ENCODE measurements at places on chromosomes 2 and 18.

GRCh38 chr2:177882501-177882900, 190.1 kb downstream of the PDE11A start:
- DNase-seq: no peak

GRCh38 chr2:207530160-207531031, 634 bp downstream of the CREB1 start:
- DNase-seq: peak; percentile 6

- DNase-seq: no peak
These were observed 166.9 kb upstream of the OSR1 start for GRCh38 chr2:19525313-19525712.

DNA sequence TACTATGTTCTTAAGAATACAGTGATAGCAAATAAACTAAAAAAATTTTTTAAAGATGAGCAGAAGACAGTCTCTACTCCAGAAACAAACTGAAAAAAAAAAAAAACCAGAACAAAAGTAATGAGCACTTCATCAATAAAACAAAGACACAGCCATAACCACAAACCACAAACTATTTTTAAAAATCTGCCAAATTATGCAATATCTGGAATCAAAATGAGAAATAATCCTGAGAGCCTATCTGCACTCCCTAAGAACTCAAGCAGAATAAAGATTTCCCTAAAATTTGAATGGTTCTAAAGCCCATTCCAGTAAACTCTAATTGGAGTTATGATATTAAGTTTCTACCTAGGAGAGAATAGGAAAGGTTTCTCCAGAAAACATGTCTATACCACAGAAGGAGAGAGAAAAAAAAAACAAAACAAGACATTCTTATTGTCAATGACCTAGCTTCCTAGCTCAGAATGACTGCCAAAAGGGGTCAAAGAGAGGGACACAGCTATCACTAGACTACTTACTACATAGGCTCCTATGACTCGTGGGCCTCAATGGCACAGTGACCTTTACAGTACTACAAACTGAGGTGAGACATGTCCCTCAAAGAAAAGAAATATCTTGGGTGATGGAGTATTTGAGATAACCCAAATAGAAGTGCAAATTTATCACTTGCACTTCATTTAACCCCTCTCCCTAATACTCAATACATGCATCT, 262.8 kb downstream of the ZEB2 start:
- DNase-seq: no peak

GRCh38 chr2:170235860-170236679, 58.1 kb downstream of the MYO3B start:
- DNase-seq: peak; percentile 68

DNA sequence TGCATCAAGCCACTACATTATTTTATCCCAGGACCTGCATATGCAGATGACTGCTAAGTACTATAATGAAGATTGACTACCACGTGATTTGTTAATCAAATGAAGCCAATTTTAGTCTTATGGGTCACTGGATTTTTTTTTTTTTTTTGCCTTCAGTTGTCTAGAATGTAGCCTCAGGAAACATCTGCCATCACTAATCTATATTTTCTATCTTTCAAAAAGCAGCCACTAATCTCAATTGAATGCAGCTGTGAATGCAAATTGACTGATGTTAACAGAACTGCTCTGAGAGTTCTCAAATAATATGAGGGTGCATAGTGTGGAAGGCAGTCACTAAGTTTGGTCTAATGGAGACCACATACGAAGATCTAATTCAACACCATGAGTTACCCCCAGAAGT, 106.3 kb downstream of the ABCA12 start:
- DNase-seq: no peak

DNA sequence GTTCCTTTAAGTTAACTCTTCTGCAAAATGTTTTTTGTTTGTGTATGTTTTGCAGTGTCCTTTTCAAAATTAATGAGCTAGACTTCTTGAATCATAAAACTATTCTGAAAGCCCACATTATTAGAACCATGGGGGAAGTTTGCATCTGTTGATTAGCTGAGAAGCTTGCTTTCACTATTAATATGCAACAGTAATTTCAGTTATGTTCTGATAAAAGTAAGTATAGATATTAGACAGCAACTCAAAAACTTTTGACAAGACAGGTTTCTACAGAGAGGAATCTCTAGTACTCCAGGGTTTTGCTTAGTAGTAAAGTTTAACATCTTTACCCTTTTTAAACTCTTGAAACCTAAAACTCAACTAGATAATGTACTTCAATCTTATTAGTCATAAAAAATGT, 147.8 kb downstream of the UBE2E3 start:
- DNase-seq: no peak

- DNase-seq: no peak
These were observed 43.2 kb downstream of the CCDC138 start for GRCh38 chr2:108829578-108830310.

All from NCI-H1092 (cell line).